ENCODE measurements at places on chromosomes 4 and X.

GRCh38 chr4:153222707-153223426 is 18.6 kb downstream of the TRIM2 start:
- DNase-seq = peak; percentile 81

GRCh38 chr4:78682070-78682469 is 94.1 kb upstream of the BMP2K start:
- no peak for DNase-seq

- DNase-seq = no peak
Observed at GRCh38 chrX:124605511-124605910, 259.1 kb downstream of the SH2D1A start.

DNA sequence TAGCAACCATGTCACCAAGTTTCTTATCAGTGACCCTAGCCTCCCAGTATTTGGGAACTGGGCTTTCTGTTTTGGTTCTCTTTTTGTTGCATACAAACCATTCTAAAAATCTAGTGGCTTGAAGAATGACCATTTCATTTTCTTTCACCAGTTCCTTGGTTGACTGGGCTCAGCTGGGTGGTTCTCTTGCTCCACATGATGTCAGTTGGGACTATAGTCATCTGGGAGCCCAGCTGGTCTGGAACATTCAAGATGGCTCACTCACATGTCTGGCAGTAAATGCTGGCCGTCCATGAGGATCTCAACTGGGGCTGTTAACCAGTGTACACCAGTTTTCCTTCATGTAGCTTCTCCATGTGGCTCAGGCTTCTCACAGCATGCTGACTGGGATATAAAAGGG is 27.6 kb upstream of the MBTPS2 start:
- no peak for DNase-seq

- DNase-seq = no peak
Observed at GRCh38 chrX:65985922-65986588, 53.8 kb downstream of the VSIG4 start.

DNA sequence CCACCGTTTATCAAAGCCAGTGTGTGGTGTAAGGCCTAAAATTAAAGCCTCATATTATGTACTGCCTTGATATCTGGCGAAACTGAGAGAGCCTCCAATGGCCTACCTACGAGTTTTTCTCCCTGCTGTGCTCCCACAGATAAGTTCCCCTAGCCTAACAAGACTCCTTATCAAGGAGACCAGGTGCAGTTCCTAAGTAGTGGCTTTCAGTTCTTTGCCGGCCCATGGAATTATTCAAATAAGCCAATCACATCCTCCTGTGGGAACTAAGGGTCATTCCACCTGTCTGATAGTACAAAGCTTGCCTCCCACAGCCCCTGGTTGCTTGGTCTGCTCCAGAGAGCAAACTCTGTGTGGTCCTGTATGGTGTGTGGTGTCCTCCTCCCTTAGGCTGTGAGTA is 99.8 kb upstream of the TEX13C start:
- DNase-seq = no peak

DNA sequence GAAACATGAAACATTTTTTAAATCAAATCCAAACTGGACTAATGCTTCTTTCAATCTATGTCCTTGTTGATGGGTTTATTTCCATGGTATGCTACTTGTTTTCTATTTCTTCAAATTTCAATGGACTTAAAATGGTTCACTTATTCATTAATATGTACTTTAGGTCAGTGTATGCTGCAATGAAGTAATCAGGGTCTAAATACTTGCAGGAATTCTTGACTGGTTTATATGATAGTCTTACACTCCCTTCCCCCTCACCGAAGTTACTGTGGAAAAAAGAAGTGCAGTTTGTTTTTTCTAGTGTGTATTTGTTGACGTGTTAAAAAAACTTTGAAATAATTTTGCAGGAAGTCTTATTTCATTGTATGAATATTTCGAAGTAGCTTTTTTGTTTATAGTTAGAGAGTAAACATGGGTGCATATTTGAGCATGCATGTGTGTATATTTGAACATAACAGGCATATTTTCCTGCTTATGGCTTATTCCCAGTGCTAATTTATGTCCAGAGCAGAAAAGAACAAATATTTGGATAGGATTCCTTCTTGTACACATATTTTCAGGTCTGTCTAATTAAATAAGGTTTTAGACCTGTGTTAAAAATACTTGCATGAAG is 65.0 kb downstream of the LIMCH1 start:
- no peak for DNase-seq

- no peak for DNase-seq
Observed at GRCh38 chr4:60366661-60367060, 833.5 kb upstream of the ADGRL3 start.

DNA sequence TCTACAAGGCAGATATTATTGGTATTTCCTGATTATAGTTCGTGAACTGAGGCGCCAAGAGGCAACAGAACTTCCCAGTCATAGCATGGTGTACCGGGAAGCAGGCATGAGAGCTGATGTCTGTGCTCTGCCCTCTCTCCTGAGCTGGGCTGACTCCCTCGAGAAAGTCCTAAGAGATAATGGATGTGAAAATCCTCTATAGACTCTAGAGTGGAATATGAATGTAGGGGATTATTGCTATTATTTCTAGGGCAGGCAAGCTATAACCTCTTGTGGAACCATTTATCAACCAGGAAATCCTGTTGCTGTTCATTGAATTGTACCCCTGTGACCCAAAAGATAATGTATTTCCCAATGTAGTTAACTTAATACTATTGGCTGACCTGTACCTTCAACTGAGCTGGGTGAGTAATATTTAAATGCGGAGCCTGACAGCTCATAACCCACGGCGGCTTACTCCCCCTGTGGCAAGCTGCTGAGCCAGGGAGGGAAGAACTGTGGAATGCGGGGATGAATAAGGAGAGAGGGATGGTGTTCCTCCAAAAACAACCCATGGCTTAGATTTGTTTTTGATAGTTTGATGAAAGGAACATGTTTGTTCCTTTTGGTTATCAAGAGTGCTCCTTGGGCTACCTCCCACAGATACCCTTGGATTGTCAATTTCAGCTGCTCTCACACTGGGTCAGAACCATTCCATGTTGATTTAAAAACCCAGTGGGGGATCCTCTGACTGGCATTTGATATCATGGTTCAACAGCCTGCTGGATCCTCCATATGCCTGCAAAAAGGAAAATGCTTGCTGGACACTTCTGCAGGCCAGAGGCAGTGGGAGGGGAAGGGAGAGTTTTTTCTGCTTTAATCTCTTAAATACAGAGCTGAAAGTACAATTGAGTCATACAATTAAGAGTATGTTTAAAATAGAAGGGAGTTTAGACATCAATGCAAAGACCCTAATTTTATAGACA is 339.0 kb upstream of the BOD1L1 start:
- DNase-seq = no peak

GRCh38 chr4:121448231-121448630 is 67.4 kb upstream of the QRFPR start:
- no peak for DNase-seq

GRCh38 chrX:20116577-20117240 is at the start of gene MAP7D2:
TSS of gene MAP7D2 (minus strand) at chrX:20116907. CDS start at chrX:20116879, 28 bp downstream.
- no peak for DNase-seq

GRCh38 chr4:40731792-40732245 is 17.9 kb upstream of the NSUN7 start:
- no peak for DNase-seq

DNA sequence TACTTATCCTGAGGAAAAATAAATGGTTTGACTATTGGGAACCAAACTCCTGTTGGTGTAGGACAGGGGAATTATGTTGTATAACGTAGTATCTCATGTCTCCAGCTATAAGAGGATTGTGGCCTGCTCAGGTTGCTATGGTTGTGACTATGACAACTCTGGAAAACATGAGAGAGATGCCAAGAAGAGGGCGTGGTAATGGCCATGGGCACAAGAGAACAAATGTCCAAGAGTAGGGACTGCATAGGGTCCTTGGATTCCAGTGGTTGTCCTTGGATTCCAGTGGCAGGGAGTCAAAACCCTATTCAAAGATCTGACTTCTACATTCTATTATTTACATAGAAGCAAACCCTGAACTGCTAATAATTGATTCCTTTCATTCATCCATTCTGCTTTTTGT is 6.8 kb upstream of the MOB1B start:
- DNase-seq = no peak

DNA sequence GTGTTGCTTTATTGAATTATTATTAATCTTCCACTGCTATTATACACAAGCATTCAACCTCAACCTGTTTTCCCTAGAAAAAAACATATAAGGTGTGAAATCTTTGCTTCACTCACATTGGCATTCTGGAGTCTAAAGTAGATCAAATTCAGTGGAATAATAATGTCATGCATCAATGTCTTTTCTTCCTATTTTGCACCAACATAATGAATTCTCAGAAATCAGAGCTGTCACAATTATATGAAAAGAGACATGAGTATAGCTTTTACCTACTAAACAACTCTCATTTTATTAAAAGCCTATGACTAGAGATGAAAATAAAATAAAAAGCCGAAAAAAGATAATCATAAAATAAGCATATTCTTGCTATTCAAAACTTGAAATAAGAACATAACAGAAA is 96.3 kb upstream of the QRFPR start:
- no peak for DNase-seq

DNA sequence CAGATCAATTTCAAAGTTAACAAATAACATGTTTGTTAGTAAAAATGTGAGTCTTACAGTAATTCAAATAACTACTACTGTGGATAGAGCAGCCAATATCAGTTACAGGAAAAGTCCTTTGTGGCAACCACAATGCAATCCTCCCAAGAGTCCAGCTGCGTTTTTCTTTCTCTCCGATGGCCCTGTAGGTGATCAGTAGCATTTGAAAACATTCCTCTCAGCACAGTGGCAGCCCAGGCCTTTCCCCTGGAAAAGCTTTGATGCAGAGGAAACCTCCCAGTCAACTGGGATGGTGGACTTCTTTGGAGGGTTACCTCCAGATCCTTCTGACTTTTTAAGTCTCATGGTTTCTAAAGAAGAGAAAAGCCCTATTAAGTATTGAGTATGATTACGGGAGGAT is 18.0 kb upstream of the PDZD4 start:
- DNase-seq = no peak

DNA sequence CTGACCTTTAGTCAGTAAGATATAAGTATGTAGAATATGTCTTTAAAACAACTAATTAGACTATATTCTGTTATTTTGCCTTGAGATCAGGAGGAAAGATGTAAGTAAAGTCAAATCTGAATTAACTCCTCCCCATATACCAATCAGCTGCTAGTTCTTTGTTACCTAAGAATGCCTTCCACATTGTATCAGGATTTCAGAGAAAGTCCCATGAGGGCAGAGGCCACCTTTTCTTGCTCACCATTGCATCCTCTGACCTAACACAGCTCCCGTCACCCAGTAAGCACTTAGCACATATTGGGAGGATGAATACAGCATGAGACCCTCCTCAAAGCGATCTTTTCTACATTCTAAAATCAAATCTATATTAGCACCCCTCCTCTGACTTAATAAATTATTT is 87.0 kb downstream of the COL25A1 start:
- DNase-seq = no peak

GRCh38 chr4:182866746-182867145 is 50.4 kb downstream of the DCTD start:
- DNase-seq = no peak

DNA sequence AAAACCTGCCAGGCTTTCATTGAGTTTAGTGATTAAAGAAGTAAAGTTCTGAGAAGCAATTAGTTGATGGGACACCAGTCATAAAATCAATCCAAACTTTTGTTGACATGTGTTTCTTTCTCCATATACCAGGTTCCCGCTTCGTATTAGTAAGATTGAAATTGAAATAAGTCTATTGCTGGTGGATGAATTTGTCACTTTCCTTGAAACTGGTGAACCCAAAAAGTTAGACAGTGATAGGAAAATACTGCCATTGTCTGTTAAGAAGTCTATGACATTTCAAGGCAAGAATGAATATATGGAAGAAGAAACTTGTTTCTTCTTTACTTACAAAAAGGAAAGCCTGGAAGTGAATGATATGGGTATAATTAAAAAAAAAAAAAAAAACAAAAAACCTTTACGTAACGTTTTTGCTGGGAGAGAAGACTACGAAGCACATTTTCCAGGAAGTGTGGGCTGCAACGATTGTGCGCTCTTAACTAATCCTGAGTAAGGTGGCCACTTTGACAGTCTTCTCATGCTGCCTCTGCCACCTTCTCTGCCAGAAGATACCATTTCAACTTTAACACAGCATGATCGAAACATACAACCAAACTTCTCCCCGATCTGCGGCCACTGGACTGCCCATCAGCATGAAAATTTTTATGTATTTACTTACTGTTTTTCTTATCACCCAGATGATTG is at the start of gene CD40LG:
Gene CD40LG, plus strand, starts transcription at position 482 of the 684 bp plus-strand sequence. Its CDS starts 91 bp downstream, at position 573.
- DNase-seq = no peak

GRCh38 chr4:87053176-87053658 is 118.4 kb downstream of the AFF1 start:
- DNase-seq = no peak

- no peak for DNase-seq
Observed at GRCh38 chr4:173859091-173859713, 329.2 kb upstream of the HAND2 start.

DNA sequence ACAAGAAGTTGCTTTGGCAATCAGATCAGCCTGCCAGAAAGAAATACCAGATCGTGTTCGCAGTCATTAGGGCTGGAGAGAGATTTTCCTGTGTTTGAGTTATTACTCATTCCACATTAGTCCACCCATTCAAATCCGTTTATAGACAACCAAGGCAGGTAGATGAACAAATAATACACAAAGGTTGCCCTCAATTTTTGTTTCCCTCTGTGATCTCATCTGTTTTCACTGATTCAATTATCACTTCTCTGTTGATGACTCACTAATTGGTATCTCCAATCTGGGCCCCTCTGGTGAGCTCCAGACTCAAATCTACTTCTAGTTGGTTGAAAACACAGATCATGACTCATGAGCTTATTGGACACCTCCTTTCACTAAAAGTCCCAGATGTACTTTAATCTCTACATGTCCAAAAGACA is 54.5 kb downstream of the CHM start:
- DNase-seq = no peak

- no peak for DNase-seq
Observed at GRCh38 chr4:148810461-148810860, 368.2 kb upstream of the NR3C2 start.

GRCh38 chr4:95106408-95106928 is 348.7 kb downstream of the BMPR1B start:
- DNase-seq = no peak

DNA sequence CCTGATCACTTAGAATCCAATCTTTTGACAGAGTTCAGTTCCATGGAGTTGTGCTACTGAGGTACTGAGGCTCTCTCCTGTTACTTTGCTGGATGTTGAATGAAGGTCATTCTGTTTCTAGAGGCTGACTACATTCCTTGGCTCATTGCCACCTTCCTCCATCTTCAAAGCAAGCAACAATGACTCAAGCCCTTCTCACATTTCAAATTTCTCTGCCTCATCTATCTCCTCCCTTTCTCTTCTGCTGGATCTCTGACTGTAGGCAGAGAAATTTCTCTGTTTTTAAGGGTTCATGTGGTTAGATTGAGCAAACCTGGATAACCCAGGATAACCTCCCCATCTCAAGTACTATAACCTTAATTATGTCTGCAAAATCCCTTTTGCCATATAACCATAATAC is 775.4 kb downstream of the STPG2 start:
- DNase-seq = no peak

DNA sequence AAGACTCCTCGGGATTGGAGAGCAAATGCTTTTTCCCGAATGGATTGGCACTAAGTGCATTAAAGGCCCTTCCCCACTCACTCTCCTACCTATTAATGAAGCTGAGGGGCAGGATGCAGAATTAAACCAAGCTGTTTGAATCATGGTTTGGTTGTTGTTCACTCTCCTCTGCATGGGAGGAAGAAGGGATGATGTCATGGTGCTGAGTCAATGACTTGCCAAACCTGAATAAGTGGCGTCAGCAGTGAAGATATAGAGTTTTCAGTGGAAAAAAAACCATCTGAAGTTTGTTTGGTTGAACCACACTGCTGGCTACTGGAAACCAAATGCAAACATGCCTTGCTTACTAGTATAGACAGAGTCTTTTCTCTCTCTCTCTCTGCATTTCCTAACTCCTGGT is 19.8 kb upstream of the ZXDA start:
- no peak for DNase-seq
